ENCODE measurements at places on chromosomes 3 and 15. TPM values are rescaled to one million over a fixed set of nuclear protein-coding genes. Genes with fewer than 3 reads are reported as not detected.

Gene LRRC31
- not detected for total RNA-seq

Gene ANKRD63
- total RNA-seq, result 0.35 TPM

Gene CEMIP
- 0.20 TPM for total RNA-seq

Gene ACOX2
- total RNA-seq, result 0.26 TPM

Gene CCDC80
- total RNA-seq, result 18.0 TPM

Gene LSMEM2
- total RNA-seq, result not detected

DNA sequence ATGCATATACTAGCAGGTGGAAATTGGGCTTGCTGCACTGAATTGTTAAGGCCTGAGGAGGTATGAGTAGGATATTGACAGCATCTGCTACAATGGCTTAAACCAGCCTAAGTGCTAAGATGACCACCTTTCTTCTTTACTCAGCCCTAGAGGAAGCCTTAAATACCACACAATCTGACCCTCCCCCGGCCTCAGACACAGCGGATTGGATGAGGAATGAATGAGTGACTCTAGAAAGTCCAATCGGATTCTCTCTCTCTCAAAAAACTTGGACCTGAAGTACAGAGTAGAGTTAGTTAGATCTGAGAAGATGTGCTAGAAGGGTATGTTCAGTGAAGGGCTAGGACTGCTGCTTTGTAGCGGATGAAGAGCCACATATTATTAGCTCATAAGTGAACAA, 39.9 kb upstream of the C3orf49 start:
- H3K27me3 ChIP-seq, result no peaks in the 10 kb centered on the region
- H3K4me3 ChIP-seq, result no peak overlapping the region
- no peaks in the 10 kb centered on the region for H3K4me1 ChIP-seq
- no peak for DNase-seq
- no peak overlapping the region for H3K27ac ChIP-seq

DNA sequence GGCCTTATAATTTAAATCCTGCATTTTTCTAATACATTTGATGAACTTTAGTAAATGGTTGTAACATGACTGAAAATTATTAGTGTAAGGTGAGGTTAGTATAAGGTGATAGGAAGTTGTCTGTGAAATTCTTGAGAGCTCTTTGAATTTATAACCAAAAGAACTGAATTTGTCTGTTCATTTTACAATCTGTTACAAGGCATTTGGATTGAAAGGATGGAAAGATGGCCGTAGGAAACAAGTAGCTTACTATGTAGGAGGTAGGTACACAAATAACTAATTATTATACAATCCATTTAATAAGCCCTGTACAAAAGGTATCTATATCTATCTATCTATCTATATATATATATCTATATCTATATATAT, 6.6 kb downstream of the DIPK2A start:
- H3K4me3 ChIP-seq, result no peak overlapping the region
- H3K4me1 ChIP-seq, result peaks cover 8% of the 10 kb centered on the region
- no peaks in the 10 kb centered on the region for H3K36me3 ChIP-seq
- no peaks in the 10 kb centered on the region for H3K27me3 ChIP-seq
- no peak for DNase-seq

DNA sequence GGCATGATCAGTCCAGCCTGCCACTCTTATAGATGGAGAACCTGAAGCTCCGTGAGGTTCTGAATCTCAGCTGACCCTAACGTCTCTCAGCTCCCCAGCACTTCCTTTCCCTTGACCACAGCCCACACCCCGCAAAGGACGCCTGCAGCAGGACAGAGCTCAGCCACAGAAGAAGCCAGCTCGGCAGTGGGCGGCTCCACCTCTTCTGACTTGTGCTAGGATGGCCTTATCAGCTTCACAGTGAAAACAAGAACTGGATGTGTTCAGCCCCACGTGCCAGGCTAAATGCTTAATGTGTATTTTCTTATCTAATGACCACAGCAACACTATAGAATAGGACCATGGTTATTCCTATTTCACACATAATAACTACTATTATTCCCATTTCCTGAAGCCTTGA, 127.6 kb downstream of the ARNT2 start:
- no peaks in the 10 kb centered on the region for H3K36me3 ChIP-seq
- no peaks in the 10 kb centered on the region for H3K4me1 ChIP-seq
- no peak overlapping the region for H3K4me3 ChIP-seq
- DNase-seq, result no peak
- H3K27me3 ChIP-seq, result peaks cover 3% of the 10 kb centered on the region
- H3K27ac ChIP-seq, result no peak overlapping the region

DNA sequence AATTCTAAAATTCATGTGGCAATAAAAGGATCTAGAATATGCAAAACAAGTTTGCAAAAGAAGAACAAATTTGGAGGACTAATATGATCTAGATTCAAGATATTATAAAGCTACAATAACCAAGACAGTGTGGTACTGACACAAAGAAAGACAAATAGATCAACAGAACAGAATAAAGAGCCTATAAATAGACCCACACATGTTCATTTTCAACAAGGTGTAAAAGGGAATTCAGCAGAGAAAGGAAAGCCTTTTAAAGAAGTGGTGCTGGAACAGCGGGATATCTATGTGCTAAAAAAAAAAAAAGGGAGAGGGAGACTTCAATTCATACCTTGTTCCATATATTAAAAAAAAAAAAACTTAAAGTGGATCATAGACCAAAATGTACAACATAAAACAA, 149.0 kb downstream of the WDR76 start:
- no peak overlapping the region for H3K27ac ChIP-seq
- H3K4me3 ChIP-seq, result no peak overlapping the region
- no peaks in the 10 kb centered on the region for H3K27me3 ChIP-seq
- no peaks in the 10 kb centered on the region for H3K4me1 ChIP-seq
- H3K36me3 ChIP-seq, result no peaks in the 10 kb centered on the region

DNA sequence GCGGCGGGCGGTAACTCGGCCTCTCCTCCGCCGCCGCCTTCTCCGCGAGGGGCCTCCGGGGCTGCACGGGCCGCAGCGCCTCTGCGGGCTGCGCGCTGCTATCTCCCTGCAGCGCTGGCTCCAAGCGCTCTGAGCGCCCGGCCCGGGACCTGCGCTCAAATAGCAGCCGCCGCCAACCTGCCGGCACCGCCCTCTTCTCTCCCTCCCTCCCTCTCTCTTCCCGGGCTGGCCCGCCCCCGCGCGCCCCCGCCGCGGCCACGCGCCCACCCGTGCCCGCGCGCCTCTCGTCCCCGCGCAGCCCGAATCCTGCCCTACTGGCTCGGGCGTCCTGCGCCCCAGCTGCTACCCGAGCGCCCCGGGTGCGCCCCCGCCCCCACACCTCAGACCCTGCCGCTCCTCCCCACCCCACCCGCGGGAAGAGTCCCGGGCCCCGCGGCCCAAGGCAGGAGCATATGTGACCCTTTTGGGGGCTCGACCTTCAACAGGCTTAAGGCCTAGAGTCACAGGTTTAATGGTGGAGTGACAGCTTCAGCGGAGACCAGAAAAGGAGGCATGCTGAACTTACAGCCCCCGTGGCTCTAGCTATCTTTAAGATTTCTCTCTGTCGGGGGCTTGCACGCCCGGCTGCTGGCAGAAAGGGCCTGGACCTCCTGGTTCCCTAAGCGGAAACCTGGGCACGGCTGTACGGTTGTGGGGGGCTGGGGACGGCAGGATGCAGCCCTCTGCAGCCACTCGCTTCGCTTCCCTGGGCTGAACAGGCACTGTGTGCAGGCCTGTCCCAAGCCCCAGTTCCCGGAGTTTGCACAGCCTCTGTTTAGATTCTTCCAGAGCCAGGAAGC, at the start of gene CACNA2D2:
Gene CACNA2D2 (minus strand): TSS at position 131 of the 839 bp plus-strand sequence. CDS start 211 bp downstream, outside the sequence.
- peak; percentile 28 for DNase-seq
- H3K27ac ChIP-seq, result no peak within 1 kb of the TSS
- H3K36me3 ChIP-seq, result no peaks in the 10 kb centered on the region
- H3K4me1 ChIP-seq, result no peaks in the 10 kb centered on the region
- peak within 1 kb of the TSS; percentile 32 for H3K4me3 ChIP-seq

DNA sequence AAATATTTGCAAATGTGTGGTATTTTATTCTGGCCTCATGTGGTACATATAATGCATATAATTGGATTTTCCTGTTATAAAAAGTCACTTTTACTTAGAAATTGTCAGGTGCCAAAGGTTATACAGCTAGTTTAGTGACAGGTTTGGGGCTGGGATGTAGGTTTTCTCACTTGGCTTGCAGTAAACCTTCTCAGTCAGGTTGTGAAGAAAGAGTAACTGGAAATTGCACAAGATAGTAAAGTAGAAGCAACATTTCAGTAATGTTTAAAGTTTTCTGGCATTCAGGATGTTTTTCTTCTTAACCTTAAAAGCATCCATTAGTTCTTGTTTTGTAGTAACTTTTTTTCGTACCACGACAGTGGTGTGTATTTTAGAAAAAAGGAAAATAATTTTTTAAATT, 53.9 kb downstream of the MEF2A start:
- 0 out of 2 replicates have a peak, but pooled peaks cover 2% of the 10 kb centered on the region for H3K36me3 ChIP-seq
- H3K4me1 ChIP-seq, result no peaks in the 10 kb centered on the region
- no peak for DNase-seq
- H3K4me3 ChIP-seq, result no peak overlapping the region

GRCh38 chr3:194487289-194488054, 670 bp upstream of the ATP13A3 start:
- H3K4me1 ChIP-seq, result peaks cover 6% of the 10 kb centered on the region
- no peak for DNase-seq
- no peak overlapping the region for H3K27ac ChIP-seq
- peaks cover 10% of the 10 kb centered on the region for H3K36me3 ChIP-seq
- H3K27me3 ChIP-seq, result no peaks in the 10 kb centered on the region

DNA sequence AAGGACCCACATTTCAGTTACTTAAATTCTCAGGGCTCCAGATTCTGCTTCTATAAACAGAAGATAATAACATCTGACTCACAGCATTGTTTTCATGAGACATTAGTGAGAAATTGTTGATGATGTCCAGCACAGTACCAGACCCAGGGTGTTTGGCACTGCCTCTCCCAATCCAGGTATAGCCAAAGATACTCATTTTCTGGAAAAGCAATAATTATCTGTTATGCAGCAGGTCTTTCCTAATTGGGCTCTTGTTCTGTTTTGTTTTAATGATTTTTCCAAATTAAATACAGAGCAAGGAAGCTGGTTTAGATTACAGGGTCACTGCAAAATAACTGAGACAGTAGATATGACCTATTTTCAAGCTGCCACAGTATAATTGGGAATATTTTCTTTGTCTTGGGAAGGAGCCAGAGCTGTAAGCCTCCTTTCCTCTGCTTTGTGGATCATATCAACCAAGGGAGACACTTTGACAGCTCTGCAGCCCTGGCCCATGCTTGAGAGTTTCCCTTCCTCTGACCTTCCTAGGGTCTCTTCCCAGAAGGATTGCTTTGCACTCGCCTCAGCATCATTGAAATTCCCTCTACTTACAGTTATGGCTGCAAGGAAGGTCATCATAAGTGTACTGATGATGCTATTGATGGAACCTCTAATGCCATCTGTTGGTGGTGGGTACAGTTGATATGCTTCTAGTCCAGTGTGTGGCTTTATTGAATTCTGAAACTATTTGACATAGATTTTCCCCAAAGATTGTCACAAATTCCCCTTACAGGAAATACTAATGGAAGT, 522.4 kb upstream of the ADAMTS9 start:
- no peaks in the 10 kb centered on the region for H3K36me3 ChIP-seq
- H3K4me1 ChIP-seq, result no peaks in the 10 kb centered on the region
- H3K4me3 ChIP-seq, result no peak overlapping the region
- H3K27me3 ChIP-seq, result no peaks in the 10 kb centered on the region
- H3K27ac ChIP-seq, result no peak overlapping the region

- no peak overlapping the region for H3K27ac ChIP-seq
- DNase-seq, result no peak
- H3K4me3 ChIP-seq, result no peak overlapping the region
- no peaks in the 10 kb centered on the region for H3K4me1 ChIP-seq
These were observed 179.3 kb downstream of the THRB start for GRCh38 chr3:24315356-24315755.

GRCh38 chr3:37536840-37537239, 324.8 kb upstream of the CTDSPL start:
- H3K4me3 ChIP-seq, result no peak overlapping the region
- no peaks in the 10 kb centered on the region for H3K36me3 ChIP-seq
- H3K27me3 ChIP-seq, result no peaks in the 10 kb centered on the region
- H3K27ac ChIP-seq, result no peak overlapping the region

- H3K4me3 ChIP-seq, result peak overlapping the region; percentile 61
- no peaks in the 10 kb centered on the region for H3K36me3 ChIP-seq
- no peaks in the 10 kb centered on the region for H3K27me3 ChIP-seq
- peak overlapping the region; percentile 94 for H3K27ac ChIP-seq
- DNase-seq, result no peak
These were observed 64.1 kb upstream of the HEG1 start for GRCh38 chr3:125119752-125120378.

GRCh38 chr15:31365655-31366127, 39.1 kb downstream of the KLF13 start:
- no peak for DNase-seq
- H3K27me3 ChIP-seq, result no peaks in the 10 kb centered on the region
- peaks cover 6% of the 10 kb centered on the region for H3K4me1 ChIP-seq
- H3K36me3 ChIP-seq, result no peaks in the 10 kb centered on the region

DNA sequence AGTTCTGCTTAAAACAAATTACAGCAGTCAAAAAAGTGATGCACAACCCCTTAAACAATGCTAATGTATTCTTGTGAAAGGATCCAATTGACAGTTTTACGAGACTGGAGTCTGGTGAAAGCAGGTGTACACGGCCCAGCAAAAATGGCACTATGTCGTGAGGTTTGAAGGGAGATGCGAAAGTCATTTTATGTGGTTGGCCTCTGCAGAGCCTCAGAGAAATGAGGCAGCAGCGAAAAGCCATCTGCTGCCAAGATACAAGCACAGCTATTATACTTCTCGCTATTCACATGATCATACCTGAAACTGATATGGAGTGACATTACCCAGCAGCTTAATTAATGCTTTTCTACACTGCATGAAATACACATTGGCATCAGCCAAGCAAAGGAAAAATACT, 36.4 kb downstream of the MECOM start:
- H3K36me3 ChIP-seq, result no peaks in the 10 kb centered on the region
- no peak overlapping the region for H3K27ac ChIP-seq
- H3K4me3 ChIP-seq, result no peak overlapping the region
- no peak for DNase-seq

- H3K4me1 ChIP-seq, result peaks cover 19% of the 10 kb centered on the region
- no peak overlapping the region for H3K27ac ChIP-seq
- no peaks in the 10 kb centered on the region for H3K27me3 ChIP-seq
These were observed 13.2 kb downstream of the NR1I2 start for GRCh38 chr3:119794971-119795612.

DNA sequence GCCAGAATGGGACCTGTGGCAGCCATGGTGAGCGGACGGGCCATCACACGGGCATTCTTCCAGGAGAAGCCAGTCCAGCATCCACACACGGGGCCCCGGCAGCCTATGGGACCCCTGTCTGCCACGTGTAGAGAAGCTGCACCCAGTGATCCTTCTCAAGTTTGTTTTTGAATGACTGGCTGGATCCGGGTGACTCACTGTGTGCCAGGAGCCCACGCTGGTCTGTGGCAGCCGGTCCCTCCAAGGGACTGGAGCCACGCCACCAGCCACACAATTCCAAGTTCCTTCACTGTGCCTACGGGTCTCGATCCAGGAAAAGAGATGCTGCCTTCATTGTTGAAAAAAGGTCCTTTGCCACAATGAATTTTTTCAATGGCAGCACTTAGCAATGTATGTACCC, 58.1 kb downstream of the ATP10A start:
- no peaks in the 10 kb centered on the region for H3K36me3 ChIP-seq
- no peak overlapping the region for H3K4me3 ChIP-seq
- H3K27ac ChIP-seq, result no peak overlapping the region
- no peaks in the 10 kb centered on the region for H3K4me1 ChIP-seq

All from SJCRH30 (cell line).